Iris pigment epithelial cell (primary cell): ENCODE measurements at places on chromosomes 2 and 18.

- DNase-seq: no peak
Observed at GRCh38 chr18:52442686-52443085, 102.7 kb downstream of the DCC start.

DNA sequence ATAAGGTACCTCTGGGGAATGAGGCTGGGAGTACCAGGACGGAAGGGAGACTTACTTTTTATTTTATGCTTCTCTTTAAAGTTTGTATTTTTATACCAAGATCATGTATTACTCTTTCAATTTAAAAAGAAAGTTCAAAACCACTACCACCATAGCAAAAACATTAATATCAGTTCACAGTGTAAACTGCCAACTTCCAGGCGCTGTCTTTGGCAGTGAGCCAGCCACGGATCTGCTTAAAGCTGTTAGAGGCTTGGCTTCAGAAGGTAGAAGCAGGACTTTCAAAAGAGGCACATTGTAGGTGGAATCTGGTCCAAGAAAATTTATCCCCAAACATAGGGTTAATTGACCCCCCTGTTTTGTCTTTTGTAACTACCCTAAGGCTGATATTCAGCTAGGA is 74.8 kb downstream of the B3GNT2 start:
- peak; percentile 44 for DNase-seq

DNA sequence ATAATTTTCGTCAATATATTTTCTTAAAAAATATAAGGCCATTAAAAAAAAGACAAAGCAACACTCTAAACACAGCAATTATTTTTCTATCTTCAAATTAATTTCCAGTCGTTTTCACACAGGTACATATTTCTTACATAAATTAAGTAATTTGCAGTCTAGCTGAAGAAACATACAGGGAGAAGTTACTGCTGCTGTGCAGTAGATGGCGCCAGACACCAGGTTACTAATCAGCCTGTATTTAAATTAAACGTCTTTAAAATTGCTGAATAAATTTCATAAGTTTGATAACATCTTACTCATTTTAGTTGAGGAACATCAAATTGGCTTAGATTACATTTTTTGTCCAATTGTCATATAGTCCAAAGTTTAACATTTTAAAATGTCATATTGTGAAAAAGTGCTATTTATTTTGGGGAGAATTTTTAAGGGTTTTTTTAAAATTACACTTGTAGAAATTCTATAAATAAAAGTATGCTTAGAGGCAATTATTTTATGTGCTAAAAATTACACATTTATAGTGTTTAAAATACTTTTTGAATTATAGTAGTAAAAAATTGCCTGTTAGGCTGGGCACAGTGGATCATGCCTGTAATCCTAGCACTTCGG is 88.4 kb downstream of the PMAIP1 start:
- DNase-seq: peak; percentile 71

GRCh38 chr2:236871500-236872001 is 214.1 kb upstream of the COPS8 start:
- DNase-seq: peak; percentile 97

DNA sequence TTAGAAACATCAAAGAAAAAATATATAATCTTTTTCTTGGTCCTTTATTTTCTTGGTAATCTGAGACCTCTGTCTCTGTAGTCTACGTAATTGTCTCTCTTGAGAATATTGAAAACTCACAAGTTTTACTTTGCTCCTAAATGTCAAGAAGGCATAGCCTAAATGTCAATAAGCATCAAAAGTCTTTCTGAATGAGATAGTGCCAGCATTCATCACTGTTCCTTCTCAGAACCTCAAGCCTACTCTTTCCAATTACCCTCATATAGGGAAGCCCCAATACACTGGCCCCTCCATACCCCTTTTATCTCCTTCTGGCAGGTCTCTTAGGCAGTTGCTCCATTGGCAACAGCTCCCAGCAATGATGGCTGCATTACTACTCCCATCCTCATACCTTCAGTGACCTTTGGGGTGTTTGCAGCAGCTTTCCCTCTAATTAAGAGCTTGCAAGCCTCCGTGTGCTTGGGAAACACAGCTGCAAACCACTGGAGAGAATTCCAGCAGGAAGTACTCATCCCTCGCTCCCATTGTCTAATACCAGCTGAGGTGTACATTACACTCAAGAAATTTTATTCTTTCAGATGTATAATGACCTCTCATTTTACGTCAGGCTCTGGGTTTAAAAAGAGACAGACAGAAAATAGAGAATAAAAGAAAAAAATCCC is 95.8 kb downstream of the KYNU start:
- DNase-seq: no peak

DNA sequence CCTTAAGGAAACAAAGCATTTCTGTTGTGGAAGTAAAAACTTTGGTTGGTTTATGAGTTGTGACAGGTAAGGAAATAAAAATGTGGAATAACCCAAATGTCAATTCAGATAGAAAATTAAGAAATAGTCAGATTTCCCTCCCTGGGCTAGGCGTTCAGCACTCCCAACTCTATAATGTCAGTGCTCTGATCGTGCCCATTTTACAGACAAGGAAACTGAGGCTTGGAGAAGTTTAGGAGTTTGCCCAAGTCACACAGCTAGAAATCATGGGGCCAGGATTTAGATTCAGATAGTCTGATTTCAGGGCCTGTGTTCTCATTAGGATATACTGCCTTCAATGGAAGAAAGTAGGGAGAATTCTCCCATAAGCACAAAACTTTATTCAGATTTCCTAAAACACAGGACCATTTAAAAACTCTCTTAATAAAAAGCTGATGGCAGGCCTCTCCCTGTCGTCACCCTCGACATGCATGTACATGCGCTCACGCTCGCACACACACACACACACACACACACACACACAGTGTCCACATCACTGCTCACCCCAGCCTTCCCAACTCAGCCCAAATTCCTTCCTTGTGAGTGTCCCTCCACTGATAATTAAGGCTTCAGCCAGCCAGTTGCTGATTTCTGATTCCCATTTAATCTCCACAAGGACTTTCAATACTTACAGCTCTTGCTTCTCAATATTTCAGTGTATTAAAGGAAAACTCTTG is 49.1 kb upstream of the SLC14A2 start:
- peak; percentile 77 for DNase-seq
